Mesothelial cell of epicardium (in vitro differentiated cells): ENCODE measurements at places on chromosomes 6 and 20. TPM values are rescaled to one million over a fixed set of nuclear protein-coding genes. Genes with fewer than 3 reads are reported as not detected.

C20orf202 gene
- total RNA-seq: 0.22 to 0.27 TPM in 2 of 3 replicates, not detected in the other

RAET1E gene
- total RNA-seq: not detected in 3 replicates

TMEM200A gene
- total RNA-seq: 10.6 to 11.3 TPM (median 11.3 TPM) in 3 replicates

PSORS1C2 gene
- total RNA-seq: not detected in 3 replicates

SLC35D3 gene
- 0.09 to 0.13 TPM in 2 of 3 replicates, not detected in the other for total RNA-seq

- no peak for DNase-seq
Observed at GRCh38 chr6:118892355-118892991, 1.5 kb upstream of the ASF1A start.

DNA sequence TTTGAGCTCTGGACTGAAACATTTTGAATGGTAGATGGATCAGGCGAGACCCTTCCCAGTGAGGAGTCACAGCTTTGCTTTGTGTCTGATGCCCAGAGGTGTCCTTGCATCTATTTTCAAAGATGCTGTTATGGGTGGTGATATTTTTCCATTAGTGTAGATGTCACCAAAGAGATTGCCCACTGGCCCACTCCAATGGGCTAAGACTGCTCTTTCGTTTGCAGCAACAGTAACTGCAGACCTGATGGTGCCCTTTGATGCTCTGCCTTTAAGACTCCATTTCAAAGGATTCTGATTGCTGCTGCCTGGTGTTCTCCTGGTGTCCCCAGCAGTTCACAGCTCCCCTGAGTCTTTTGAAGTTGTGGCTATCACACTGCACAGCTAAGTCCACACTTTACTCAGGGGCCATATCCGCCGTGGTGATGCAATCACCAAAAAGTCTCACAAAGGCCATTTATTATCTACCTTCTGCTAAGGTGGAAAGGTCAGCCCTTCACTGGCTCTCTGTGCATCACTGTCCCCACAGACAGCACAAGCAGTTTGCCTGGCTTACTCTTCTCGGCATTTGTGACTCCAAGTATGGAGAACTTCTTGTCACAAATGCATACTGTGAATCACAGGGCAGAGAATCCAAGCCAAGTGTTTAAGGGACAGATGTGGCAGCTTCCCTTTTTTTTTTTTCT, 56.4 kb downstream of the NOX3 start:
- DNase-seq: no peak

- no peak for DNase-seq
Observed at GRCh38 chr6:40798069-40798770, 211.1 kb upstream of the LRFN2 start.

DNA sequence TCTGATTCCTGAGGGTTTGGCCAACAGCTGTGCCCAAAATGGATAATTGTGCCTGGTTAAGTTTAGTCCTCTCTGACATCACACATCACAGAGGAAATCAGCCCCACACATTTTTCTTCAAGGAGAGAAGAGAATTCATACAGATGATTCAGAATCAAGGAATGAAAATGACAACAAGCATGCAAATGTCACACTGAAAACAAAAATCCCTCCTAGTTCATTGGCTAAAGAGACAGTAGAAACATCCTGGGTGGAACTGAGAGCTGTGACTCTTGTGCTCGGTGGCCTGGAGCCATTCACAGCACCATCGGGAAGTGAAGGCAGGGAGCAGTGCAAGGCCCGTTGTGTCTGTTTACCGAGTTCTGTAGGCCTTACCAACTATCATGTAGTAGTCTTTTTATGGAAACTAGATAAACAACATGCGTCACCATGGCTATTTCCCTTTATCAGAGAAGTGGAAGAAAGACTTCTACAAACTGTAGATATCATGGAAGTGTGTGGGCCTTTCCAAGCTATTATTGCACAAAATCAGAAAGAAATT, 81.7 kb upstream of the TENT5A start:
- no peak for DNase-seq

GRCh38 chr6:93721386-93722048, 302.2 kb upstream of the EPHA7 start:
- no peak for DNase-seq

DNA sequence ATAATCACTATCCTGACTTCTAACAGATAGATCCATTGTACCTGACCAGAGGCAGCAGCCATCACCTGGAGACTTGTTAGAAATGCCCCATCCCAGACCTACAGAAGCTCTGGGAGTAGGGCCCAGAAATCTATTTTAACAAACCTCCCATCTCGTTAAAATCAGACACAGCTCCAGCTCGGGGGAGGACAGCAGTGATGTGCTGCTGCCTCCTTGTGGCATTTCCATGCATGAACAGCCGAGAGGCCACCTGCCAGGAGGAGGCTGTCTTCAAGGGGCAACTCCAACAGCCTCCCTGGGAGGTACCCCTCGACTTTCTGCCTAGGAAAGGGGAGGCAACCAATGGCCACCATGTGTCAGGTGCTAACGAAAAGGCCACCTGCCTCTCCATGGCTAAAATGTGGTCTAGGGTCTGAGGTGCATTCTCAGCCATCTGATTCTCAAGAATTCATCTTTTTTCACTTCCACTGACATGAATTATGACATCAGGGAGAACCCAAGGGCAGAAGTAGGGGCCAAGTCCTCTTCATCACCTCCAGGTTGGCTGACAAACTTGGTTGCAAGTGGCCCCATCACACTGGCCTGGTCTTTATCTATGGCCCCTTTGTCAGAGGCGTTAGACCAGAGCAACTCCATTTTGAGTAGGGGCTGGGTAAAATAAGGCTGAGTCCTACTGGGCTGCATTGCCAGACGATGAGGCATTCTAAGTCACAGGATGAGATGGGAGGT, 12.2 kb upstream of the KCNK15 start:
- DNase-seq: no peak

GRCh38 chr6:141541581-141542324, 591.0 kb upstream of the GJE1 start:
- no peak for DNase-seq

- no peak for DNase-seq
Observed at GRCh38 chr6:14622085-14622484, 504.5 kb downstream of the CD83 start.

- DNase-seq: no peak
Observed at GRCh38 chr20:51423810-51424209, 118.7 kb downstream of the NFATC2 start.

- no peak for DNase-seq
Observed at GRCh38 chr6:19492636-19493405, 344.3 kb upstream of the ID4 start.

DNA sequence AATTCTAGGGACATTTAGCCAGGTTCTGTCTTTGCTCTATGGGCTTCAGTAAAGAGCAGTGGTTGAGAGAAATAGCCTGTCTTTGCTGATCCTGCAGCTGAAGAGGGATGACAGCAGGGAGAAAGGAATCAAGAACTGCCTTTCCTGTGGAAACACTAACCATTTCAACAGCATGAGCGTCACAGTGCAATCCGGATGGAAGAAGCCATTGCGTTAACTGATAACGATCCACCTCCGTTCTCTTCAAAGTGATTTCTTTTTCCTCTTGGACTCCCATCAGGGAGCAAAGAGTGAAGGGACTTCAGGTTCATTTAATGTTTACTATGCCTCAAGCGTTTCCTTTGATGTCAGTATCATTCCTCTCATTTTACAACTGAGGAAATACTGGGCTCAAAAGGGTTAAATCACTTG, 35.2 kb upstream of the EEF1E1 start:
- DNase-seq: no peak

- no peak for DNase-seq
Observed at GRCh38 chr6:37201726-37202125, 31.8 kb downstream of the PIM1 start.

DNA sequence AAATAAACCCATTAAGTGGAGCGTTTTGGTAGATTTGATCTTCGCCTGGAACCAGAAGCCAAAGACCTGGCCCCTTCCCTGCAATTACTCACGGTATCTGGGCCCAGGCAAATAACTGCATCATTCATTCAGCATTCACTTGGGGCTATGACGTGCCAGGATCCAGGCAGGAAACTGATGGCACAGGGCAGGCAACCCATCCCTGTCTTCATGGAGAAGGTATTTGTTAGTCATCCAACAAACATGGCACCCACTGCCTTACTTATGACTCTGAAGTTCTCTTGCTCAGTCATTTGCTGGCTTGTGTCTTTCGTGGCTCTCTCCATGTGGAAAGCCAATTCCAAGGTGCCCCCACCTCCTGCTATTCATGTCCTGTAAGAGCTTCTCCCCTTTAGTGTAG, 232.4 kb downstream of the BMP7 start:
- DNase-seq: no peak
